ENCODE measurements at places on chromosomes 3 and 15. TPM values are rescaled to one million over a fixed set of nuclear protein-coding genes. Genes with fewer than 3 reads are reported as not detected.
A peak's percentile ranks its signal among the peaks of the same experiment; 100 is the strongest.

- DNase-seq: no peak
These were observed 35.0 kb upstream of the FOXP1 start for GRCh38 chr3:71618538-71618937.

DNA sequence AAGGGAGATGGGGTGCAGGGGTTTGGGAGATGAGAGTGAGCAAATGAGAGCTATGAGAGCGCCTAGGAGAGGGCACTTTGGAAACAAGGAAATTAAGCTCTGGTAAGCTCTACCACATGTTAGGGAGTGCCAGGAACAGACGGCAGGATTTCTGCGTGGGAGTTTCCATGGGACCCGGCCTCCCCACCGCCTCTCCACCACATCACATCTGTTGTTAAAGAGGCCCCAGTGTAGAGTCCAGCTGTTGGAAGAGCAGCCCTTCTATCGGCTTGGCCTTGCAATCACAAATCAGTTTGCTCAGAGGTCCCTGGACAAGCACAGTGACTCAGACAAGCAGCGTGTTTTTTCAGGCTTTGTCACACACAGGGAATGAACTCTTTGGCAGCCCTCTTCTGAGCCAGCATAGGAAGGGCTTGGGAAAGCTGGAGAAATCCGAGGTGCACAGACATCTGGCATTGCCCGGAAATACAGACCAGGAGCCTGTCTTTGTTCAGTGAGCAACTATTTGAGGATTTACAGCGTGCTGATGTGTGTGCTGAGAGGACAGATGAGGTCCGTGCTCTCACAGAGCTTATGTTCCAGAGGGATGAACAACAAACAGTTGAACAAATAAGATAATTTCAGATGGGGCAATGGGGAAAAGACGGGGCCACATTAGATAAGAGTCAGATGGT is 370.6 kb upstream of the PROK2 start:
- peak; percentile 41 for DNase-seq

- DNase-seq: no peak
These were observed 144.4 kb downstream of the MYLK start for GRCh38 chr3:123739754-123740153.

DNA sequence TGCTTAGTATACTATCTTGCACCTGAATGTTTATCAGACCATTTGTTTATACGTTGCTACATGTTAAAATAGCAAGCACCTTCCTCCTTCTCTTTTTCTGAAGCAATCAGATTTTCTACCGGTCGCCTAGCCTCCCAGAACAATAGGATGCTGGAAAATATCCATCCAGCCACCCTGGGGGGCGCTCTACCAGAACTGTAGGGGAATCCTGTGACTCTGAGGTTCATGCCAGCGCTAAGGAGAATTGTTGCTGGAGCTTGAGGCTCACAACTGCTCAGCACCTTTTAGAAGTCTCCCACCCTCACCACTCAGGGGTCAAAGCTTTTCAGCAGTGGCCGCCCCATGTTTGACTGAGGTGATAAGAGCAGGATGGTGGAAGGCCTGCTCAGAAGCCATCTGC is 27.5 kb downstream of the SQOR start:
- DNase-seq: no peak

Gene XCR1
- total RNA-seq: 1.0 TPM

Gene MYRIP
- 2.9 TPM for total RNA-seq

- no peak for DNase-seq
These were observed 128.9 kb downstream of the NSMCE3 start for GRCh38 chr15:29140475-29141307.

DNA sequence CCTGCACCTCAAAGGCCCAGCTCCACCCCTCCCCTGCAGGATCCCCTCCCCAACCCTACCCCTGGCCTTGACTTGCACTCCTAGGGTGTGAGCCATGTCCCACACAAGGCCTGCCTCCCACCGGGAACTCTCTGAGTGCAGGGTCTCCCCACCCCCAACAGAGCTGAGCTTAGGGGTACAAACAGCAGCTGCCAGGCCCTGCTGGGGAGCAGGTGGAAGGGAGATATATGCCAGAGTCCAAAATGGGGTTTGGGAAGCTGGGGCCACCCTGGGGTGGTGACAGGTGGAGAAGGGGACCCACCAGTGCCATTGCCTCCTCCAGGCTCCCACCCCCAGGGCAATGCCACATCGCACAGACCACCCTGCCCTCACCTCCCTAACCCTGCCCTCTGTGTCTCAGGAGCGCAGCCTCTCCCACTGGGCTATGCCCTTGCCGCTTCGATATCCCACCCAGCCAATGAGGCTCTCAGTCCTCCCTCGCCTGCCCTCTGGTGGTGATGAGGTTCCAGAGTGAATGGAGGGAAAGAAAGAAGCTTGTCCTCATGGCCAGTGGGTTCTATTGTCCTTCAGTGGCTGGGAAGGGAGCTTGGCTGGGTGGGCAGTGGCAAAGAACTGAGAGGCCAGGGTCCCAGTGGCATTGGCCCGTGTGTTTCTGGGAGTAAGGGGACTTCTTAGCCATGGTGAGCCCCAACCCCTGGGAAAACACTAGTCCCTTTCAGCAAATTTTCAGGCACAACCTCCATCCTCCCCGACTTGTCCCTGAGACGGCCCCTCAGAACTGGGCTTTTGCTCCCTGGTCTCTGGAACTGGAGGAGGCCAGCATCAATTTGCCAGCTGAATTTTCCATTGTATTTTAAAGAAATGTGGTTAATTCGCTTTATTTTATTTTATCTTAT is 46.8 kb downstream of the CYP11A1 start:
- DNase-seq: no peak

DNA sequence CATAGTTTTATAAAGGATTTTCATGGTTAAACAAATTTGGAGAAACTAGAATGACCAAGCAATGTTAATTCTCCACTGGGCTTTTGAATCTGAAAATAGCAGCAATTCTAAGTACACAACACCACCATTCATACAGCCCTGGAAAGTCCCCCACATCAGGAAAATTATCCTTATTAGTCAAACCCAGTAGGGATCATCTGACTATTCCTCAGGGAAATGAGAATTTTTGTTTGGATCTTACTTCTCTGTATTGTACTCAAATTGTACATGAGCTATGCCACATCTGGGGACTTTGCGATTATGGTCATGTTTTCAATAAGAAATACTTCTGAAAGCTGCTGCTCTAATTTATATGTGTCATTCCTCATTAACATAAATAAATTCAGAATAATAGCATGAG is 46.0 kb downstream of the RARB start:
- no peak for DNase-seq

DNA sequence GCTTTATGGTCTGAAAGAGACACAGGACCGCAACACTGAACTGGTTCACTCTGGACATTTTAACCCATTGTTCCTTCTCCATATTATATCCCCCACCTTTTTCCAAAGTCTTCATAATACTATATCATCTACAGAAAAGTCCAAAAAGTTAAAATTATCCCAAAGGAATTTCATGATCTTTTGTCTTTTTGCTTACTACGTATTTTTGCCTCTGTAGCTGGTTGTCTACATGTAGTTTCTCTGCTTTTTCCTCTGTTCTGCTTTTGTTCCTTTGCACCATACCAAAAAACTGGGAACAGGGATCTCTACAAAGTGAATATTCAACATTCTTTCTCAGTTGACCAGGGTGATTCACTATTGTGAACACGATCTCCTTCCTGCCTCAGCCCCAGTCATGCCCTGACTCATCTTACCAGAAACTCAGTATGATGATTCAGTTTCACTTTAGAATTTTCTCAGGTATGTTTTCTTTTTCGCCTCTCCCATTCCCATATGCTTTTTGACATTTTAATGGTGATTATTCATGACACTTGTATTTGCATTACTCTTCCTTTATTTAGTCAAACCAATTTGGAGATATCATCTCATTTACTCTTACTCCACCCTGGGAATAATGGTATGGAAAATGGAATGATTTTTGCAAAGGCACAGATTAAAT is 14.5 kb downstream of the EMC4 start:
- DNase-seq: no peak

Gene MEX3B
- total RNA-seq: 17.1 TPM

Gene WDR93
- not detected for total RNA-seq

Gene SLC22A14
- total RNA-seq: 0.16 TPM

Measured in urinary bladder (tissue), 4 donors.